ENCODE measurements at places on chromosomes 2 and 18. TPM values are rescaled to one million over a fixed set of nuclear protein-coding genes. Genes with fewer than 3 reads are reported as not detected.

GREB1L gene
- total RNA-seq = not detected

DNA sequence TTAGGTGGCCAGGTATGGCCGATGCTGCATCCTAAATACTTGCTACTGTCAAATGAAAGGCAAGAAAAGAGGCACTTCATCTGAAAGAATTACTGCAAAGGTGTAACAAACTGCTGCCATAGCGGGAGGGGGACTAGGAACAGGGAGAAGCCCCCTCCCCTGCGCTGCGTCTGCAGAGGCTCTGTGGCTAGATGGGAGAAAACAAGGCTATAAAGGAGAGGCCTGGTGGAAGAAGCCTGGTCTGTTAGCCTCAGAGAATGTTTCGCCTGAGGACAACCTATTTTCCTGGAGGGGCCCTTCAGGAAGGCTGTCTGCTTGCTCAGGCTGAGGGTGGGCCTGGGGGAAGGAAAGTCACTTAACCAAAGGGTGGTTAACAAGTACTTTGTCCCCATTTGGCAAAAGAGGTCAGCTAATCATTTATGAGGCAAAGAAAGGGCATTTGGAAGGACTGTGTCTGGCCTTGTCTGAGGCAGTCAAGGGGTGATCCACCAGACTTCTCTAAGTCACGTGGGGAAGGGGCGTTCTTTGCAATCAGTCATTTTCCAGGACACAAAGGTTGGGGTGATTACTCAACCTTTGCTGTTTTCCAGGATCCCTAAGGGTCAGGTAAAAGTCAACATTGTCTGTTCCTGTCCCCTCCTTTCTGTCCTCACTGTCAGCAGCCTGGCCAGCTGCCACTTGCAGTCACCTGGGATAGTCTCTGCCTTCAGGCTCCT is 103.0 kb upstream of the TMEM200C start:
- H3K27me3 ChIP-seq = no peaks in the 10 kb centered on the region
- H3K4me1 ChIP-seq = no peaks in the 10 kb centered on the region
- no peak for DNase-seq
- H3K27ac ChIP-seq = no peak overlapping the region
- H3K4me3 ChIP-seq = no peak overlapping the region

SETBP1 gene
- 0.18 TPM for total RNA-seq

DNA sequence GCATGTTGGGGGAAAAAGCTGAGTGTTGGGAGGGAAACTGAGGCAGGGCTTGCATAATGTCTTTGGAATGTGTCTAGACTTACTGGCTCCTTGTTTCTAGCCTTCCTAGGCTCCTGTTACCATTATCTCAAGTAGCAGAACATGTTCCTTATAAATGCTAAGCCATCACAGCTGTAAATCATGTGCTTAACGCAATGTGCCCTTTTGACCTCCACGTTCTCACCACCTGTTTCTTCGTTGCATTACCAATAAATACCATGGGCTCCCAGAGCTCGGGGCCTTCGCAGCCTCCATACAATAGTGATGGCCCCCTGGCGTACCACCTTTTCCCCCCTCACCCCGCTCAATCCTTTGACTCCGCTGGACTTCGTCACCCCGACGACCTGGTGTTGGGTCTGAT is 54.0 kb upstream of the CWC22 start:
- no peak overlapping the region for H3K4me3 ChIP-seq
- H3K4me1 ChIP-seq = no peaks in the 10 kb centered on the region
- H3K27me3 ChIP-seq = peaks cover 10% of the 10 kb centered on the region
- H3K27ac ChIP-seq = no peak overlapping the region
- H3K36me3 ChIP-seq = no peaks in the 10 kb centered on the region

DNA sequence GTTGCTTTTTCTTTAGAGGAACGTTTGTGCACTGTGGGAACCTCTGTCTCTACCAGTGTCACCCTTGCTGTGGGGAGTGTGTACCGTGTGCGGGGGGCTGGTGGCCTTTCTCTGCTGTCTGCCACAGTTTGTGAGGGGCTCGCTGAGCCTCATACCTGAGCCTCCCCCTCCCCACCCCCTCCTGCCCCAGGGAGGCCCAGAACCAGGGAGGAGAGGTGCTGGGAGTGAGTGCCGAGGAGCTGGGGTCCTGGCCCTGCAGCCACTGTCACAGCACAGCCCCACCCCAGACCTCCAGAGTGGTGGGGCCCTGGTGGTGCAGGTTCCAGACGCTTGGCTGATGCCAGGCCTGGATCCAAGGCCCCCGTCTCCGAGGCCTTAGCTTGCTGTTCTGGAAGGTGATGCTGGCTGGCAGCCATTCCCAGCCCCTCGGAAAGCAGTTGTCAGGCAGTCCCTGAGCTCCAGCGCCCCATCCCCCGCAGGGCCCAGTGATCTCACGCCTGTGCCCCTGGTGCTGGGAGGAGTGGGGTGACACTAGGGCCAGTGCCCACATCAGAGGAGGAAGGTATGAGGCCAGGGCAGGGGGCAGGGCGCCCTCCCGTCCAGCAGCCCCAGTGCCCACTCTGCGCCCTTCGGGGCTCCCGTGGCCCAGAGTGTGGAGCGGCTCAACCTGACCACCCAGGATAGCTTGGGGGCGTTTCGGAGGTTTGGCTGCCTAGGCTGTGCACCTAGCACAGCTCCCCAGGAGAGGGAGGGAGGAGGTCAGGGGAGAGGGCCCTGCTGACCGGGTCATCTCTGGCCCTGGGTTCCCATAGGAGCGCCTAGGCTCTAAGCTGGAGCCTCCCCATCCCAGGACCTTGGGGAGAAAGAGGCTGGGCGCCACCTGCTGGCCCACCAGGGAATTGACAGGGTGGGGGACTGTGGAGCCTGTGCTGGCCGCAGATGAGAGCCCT is 53.0 kb upstream of the ALPP start:
- no peak overlapping the region for H3K27ac ChIP-seq
- no peaks in the 10 kb centered on the region for H3K27me3 ChIP-seq
- peak; percentile 34 for DNase-seq
- peaks cover 26% of the 10 kb centered on the region for H3K4me1 ChIP-seq
- no peak overlapping the region for H3K4me3 ChIP-seq

GRCh38 chr2:187644486-187644885 is 90.3 kb upstream of the TFPI start:
- no peaks in the 10 kb centered on the region for H3K36me3 ChIP-seq
- H3K27me3 ChIP-seq = no peaks in the 10 kb centered on the region
- no peak overlapping the region for H3K27ac ChIP-seq
- H3K4me3 ChIP-seq = no peak overlapping the region
- DNase-seq = no peak

DNA sequence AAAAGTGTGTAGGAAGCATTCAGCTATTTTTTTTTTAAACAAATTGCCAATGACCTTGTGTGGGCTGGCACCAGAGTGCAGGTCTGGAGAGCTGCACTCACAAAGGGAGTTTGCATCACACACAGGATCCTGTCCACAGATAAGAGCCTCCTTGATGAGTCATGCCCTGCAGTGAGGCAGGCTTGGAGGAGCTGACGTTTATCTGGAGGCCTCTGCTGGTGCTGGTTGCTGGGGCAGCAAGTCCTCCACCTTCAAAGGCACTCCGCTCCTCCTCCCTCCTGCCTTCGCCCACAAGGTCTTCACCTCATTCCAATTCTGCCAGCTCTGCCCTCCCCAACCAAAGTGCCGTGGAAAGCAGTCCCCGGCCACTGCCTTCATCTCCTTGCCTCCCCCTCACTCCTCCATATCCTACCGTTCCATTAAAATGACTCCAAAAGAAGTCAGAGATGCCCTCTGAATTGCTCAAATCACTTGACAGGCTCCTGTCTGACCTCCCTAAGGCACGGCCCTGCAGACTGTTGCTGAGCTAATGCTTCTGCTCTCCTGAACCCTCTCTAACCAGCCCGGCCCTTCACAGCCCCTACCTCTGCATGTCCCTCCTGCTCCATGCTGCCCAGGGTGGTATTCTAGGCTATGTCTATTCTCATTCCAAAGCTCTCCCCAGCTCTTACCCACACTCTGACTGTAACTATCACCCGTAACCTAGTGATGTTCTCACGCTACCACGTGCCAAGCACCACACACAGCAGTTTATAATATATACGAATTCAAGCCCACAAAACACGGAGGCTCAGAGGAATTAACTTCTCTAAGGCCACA is 30.9 kb downstream of the LONRF2 start:
- peaks cover 30% of the 10 kb centered on the region for H3K36me3 ChIP-seq
- peak overlapping the region; percentile 94 for H3K27ac ChIP-seq
- peaks cover 20% of the 10 kb centered on the region for H3K4me1 ChIP-seq

GRCh38 chr2:69099541-69099940 is 86.6 kb downstream of the ANTXR1 start:
- no peaks in the 10 kb centered on the region for H3K4me1 ChIP-seq
- no peaks in the 10 kb centered on the region for H3K27me3 ChIP-seq
- no peak overlapping the region for H3K4me3 ChIP-seq

DNA sequence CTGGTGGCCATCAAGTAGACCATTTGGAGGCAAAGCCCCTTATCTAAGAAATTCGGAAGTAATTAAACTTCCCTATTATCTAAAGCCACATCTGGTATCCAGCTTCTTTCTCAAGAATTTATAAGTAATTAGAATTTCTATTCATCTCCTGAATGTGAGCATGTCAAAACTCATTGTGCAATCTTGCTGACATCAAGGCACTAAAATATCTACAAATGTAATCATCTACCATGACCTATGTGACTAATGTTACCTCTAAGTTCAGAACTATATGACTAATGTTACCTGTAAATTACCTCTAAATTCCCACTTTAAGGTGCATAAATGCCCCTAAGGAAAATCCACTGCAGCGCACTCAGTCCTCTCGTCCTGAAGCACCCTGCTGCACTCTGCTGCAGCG is 773.0 kb downstream of the CPS1 start:
- no peaks in the 10 kb centered on the region for H3K36me3 ChIP-seq
- H3K27me3 ChIP-seq = no peaks in the 10 kb centered on the region
- H3K4me3 ChIP-seq = no peak overlapping the region
- no peak for DNase-seq
- no peak overlapping the region for H3K27ac ChIP-seq

GRCh38 chr2:19673213-19673791 is 228.5 kb downstream of the TTC32 start:
- H3K4me3 ChIP-seq = no peak overlapping the region
- H3K4me1 ChIP-seq = no peaks in the 10 kb centered on the region

GRCh38 chr2:11508279-11508678 is 25.6 kb upstream of the GREB1 start:
- no peak overlapping the region for H3K27ac ChIP-seq
- peaks cover 13% of the 10 kb centered on the region for H3K27me3 ChIP-seq
- no peak for DNase-seq
- H3K4me3 ChIP-seq = no peak overlapping the region
- H3K36me3 ChIP-seq = no peaks in the 10 kb centered on the region

DNA sequence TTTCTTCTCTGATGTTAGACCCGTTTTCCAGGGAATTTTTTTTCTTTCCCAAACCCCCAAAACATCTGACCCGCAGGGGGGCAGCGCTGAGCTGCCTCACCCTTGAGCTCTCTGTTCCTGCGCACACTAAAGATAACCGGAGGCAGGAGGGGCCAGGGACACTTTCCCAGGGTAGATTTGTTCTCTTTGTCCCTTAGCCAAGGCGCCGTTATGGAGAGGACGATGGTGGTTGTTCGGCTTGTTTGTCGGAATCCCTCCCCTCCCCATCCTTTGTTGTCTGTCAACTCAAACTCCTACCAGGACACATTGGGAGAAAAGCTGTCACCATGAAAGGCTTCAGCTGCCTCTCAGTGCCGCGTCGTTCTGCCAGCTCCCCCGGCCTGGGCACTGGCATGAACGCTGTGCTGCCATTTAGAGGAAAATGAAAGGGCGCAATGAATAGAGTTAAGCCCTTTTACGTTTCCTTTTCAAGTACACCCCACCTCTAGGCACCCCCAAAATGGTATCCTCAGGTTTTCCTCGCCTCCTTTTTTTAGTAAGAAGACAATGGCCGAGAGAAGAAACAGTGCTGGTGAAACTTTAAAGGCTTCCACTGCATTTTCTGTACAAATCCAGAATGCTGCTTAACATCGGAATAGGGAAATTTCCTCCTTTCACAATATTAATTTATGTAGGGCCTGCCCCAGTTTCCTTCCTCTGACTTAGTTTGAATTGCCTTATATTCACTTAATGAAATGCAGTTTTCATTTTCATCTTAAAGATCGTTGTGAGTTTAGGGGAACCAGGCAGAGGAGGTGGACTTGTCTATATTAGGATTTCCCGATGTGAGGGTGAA is 62.1 kb downstream of the RND3 start:
- H3K27ac ChIP-seq = no peak overlapping the region
- H3K36me3 ChIP-seq = no peaks in the 10 kb centered on the region
- DNase-seq = no peak
- H3K4me1 ChIP-seq = no peaks in the 10 kb centered on the region

DNA sequence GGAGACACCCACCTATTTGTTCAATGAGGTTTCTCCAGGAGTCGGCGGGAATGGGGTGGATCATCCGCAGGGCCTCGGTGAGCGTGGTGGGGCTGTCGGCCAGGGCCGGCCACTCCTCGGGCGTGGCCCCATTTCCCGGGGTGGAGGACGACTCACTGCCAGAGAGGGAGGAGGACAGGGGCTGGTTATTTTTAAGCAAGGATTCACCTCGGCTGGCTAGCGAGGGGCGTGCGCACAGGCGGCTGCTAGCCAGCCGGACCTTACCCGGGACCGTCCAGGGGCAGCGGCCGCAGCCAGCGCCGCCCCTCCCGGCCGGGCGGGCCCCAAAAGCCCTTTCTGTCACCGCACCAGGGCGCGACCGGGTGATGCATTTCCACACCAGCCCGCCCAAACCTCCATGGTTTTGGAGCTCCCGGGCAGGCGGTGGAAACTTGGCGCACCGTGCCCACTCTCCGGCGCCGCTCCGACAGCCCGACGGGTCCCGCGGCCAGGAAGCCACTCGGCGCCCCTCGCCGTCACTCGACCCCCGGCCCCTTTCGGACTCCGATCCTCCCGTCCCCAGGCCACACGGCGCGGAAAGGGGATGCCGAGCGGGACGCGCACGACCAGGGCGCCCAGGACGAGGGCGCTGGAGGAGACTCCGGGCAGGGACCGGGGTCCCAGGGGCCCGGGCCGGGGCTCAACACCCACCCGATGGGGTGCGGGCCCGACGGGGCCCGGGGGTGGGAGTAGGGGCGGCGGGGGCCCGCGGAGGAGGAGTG is 57.1 kb downstream of the SNORC start:
- H3K36me3 ChIP-seq = no peaks in the 10 kb centered on the region
- DNase-seq = no peak
- peaks cover 16% of the 10 kb centered on the region for H3K4me1 ChIP-seq

SGPP2 gene
- 0.04 TPM for total RNA-seq

GRCh38 chr2:10325278-10326145 is 22.8 kb downstream of the HPCAL1 start:
- H3K4me1 ChIP-seq = peaks cover 36% of the 10 kb centered on the region
- H3K27me3 ChIP-seq = no peaks in the 10 kb centered on the region
- DNase-seq = no peak
- no peak overlapping the region for H3K4me3 ChIP-seq

GALR1 gene
- not detected for total RNA-seq
